ENCODE measurements at places on chromosomes 12 and 14. TPM values are rescaled to one million over a fixed set of nuclear protein-coding genes. Genes with fewer than 3 reads are reported as not detected.
A peak's percentile ranks its signal among the peaks of the same experiment; 100 is the strongest.

GRCh38 chr14:47739541-47739940, 64.1 kb upstream of the MDGA2 start:
- no peak overlapping the region for H3K27ac ChIP-seq
- H3K4me1 ChIP-seq = no peaks in the 10 kb centered on the region
- H3K4me3 ChIP-seq = no peak overlapping the region
- no peak for DNase-seq
- H3K27me3 ChIP-seq = no peaks in the 10 kb centered on the region

GRCh38 chr12:4037747-4038312, 164.6 kb upstream of the PARP11 start:
- peak; percentile 34 for DNase-seq
- no peaks in the 10 kb centered on the region for H3K4me1 ChIP-seq
- no peaks in the 10 kb centered on the region for H3K27me3 ChIP-seq
- H3K4me3 ChIP-seq = no peak overlapping the region
- no peak overlapping the region for H3K27ac ChIP-seq

GRCh38 chr14:101736585-101736984, 24.9 kb upstream of the PPP2R5C start:
- no peak overlapping the region for H3K4me3 ChIP-seq
- no peak for DNase-seq
- peaks cover 7% of the 10 kb centered on the region for H3K4me1 ChIP-seq
- H3K27me3 ChIP-seq = peaks cover 7% of the 10 kb centered on the region
- H3K27ac ChIP-seq = peak overlapping the region; percentile 42
- peaks cover 27% of the 10 kb centered on the region for H3K36me3 ChIP-seq

- H3K4me1 ChIP-seq = no peaks in the 10 kb centered on the region
- H3K27me3 ChIP-seq = peaks cover 30% of the 10 kb centered on the region
- no peak overlapping the region for H3K27ac ChIP-seq
- H3K4me3 ChIP-seq = no peak overlapping the region
Observed at GRCh38 chr14:104118006-104118844, 20.2 kb upstream of the KIF26A start.

GRCh38 chr14:104966261-104966865, 11.8 kb downstream of the AHNAK2 start:
- H3K36me3 ChIP-seq = no peaks in the 10 kb centered on the region
- H3K27me3 ChIP-seq = peaks cover 8% of the 10 kb centered on the region
- no peak for DNase-seq
- peaks cover 12% of the 10 kb centered on the region for H3K4me1 ChIP-seq
- H3K4me3 ChIP-seq = no peak overlapping the region

GRCh38 chr12:103947871-103948555, 17.7 kb upstream of the TDG start:
- no peak for DNase-seq
- no peaks in the 10 kb centered on the region for H3K4me1 ChIP-seq
- peaks cover 34% of the 10 kb centered on the region for H3K36me3 ChIP-seq
- H3K27me3 ChIP-seq = no peaks in the 10 kb centered on the region

- no peaks in the 10 kb centered on the region for H3K36me3 ChIP-seq
- no peaks in the 10 kb centered on the region for H3K4me1 ChIP-seq
- H3K27ac ChIP-seq = no peak overlapping the region
- DNase-seq = no peak
- H3K27me3 ChIP-seq = no peaks in the 10 kb centered on the region
Observed at GRCh38 chr14:30521899-30522736, 36.8 kb upstream of the G2E3 start.

DNA sequence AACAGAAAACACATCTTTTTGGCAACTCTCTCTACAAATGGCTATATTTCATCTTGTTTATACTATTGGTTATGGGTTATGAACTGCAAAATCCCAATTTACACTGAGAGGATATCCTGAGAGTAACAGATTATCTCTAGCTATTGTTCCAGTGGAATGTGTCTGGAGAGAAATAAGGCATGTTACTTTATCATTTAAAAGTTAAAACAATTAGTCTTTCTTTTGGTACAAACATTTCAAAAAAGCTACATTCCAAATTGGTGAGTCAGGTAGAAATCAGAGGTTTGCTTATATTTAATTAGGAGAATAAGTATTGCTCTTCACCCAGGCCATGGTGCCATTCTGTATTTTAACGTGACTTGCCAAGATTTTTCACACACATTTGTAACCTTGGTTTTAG, 411.6 kb downstream of the CCER1 start:
- no peak overlapping the region for H3K4me3 ChIP-seq
- peak overlapping the region; percentile 86 for H3K27ac ChIP-seq
- H3K4me1 ChIP-seq = peaks cover 4% of the 10 kb centered on the region
- no peak for DNase-seq

DNA sequence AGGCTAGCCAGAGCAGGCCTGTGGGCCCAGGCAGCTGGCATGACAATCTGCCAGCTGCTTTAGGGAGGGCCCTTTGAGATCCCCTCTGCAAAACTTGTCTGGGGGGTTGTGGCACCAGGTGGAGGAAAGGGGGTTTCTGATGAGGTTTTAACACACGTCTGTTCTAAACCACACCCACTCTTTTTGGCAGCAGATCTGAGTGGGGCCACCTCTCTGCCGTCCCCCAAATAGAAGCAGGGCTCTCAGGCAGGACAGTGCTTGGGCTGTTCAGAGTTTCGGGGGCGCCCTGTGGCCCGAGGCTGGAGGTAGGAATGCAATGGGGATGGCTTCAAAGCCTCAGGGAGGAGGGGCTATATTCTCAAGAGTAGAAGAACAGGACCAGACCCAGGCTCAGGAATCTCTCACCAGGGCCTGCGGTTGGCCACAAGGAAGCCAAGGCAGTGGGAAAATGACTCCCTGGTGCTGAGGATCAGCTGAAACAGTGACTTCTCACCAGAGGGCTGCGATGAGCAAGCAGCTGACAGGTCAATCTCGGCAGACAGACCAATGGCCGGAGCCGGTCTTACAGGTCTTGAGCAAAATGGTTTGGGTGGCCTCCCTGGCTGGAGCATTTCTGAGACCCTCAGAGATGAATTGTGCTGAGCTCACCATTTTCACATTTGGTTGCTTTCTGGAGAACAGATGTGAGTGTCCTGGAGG, 1.5 kb upstream of the KRT5 start:
- DNase-seq = no peak
- no peaks in the 10 kb centered on the region for H3K4me1 ChIP-seq
- no peaks in the 10 kb centered on the region for H3K36me3 ChIP-seq
- no peak overlapping the region for H3K27ac ChIP-seq

GRCh38 chr12:124577986-124578385, 10.6 kb upstream of the NCOR2 start:
- DNase-seq = no peak
- no peak overlapping the region for H3K4me3 ChIP-seq
- H3K27ac ChIP-seq = no peak overlapping the region
- H3K27me3 ChIP-seq = peaks cover 7% of the 10 kb centered on the region

DNA sequence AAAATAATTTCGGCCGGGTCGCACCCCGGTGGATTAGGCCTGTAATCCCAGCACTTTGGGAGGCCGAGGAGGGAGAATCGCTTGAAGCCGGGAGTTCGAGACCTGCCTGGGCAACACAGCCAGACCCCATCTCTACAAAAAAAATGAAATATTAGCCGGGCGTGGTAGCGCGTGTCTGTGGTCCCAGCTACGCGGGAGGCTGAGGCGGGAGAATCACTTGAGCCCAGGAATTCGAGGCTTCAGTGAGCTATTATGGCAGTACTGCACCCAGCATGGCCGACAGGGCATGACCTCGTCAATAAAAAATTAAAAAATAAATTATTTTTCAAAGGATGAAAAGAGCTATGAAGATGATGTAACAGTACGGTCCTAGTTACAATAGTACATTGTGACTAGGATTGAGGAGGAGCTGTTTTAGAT, 523 bp downstream of the GTF2H3 start:
- DNase-seq = peak; percentile 4
- H3K4me1 ChIP-seq = peaks cover 16% of the 10 kb centered on the region
- peak overlapping the region; percentile 90 for H3K27ac ChIP-seq
- peaks cover 19% of the 10 kb centered on the region for H3K36me3 ChIP-seq
- H3K27me3 ChIP-seq = peaks cover 10% of the 10 kb centered on the region

DNA sequence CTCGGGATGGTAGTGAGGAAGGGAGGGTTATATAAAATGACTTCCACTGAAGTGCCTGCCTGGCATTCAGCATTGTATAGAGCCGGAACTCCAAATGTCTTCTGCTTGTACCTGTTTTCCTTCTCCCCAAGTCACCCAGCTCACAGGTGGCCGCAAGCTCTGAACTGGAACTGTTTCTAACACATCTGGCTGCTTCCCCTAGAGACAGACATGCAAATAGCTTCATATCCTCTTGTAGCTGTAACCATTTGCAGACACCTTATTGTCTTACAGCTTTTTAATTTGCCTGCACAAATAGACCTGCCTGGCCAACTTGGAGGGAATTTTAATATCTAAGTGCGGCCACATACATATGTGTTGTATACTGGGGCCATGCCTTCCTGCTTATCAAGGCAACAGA, 126.0 kb downstream of the CHST11 start:
- DNase-seq = no peak
- no peak overlapping the region for H3K4me3 ChIP-seq
- no peaks in the 10 kb centered on the region for H3K36me3 ChIP-seq
- no peak overlapping the region for H3K27ac ChIP-seq

- no peaks in the 10 kb centered on the region for H3K36me3 ChIP-seq
- peaks cover 5% of the 10 kb centered on the region for H3K27me3 ChIP-seq
- H3K4me1 ChIP-seq = peaks cover 32% of the 10 kb centered on the region
Observed at GRCh38 chr12:105659355-105660075, 329.0 kb downstream of the C12orf75 start.

The RASSF8 gene
- 87.2 TPM for total RNA-seq

The NFE2 gene
- 0.49 TPM for total RNA-seq

The MSI1 gene
- 27.6 TPM for total RNA-seq

The GALNT6 gene
- total RNA-seq = 12.5 TPM

Data from endothelial cell (in vitro differentiated cells).